DMS153 (cell line): ENCODE measurements at places on chromosomes 2 and 18.

GRCh38 chr2:71235930-71236587, 9.2 kb upstream of the PAIP2B start:
- no peak for DNase-seq

GRCh38 chr2:221486106-221486505, 86.0 kb downstream of the EPHA4 start:
- DNase-seq, result no peak

DNA sequence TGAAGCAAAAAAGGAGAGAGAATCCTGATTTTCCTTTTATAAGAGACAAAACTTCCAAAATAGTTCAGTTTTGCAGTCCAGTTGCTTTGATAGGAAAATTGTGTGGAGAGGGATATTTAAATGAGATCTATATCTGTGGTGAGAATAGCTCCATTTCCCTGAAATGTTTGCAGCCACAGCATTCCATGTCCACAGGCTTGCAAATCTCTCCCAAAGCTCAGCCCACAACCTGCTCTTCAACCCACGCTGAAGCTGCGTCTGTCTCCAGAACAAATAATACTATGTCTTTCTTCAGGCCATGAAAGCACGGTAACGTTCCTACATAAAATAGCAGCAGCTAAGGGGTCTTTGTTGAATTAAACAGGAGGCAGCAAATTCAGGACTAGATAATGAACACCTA, 31.8 kb downstream of the TMEM17 start:
- no peak for DNase-seq

DNA sequence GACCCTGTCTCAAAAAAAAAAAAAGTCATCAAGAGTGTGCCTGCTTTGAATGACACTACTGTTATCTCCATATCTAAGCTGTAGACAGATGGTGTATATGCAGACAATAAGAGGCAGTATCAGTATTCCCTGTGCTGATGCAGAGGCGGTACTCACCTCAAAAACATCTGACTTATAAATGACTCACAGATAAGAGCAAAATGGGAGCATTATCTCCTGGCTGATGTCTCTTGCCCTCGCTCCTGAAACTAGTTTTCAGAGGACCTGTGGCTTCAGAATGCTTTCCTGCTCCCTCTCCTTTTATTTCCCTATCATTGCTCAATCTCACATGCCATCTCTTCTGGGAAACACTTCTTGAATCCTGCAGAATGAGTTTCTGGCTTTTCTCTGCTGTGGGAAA, 289.6 kb downstream of the PTPRM start:
- DNase-seq, result no peak

DNA sequence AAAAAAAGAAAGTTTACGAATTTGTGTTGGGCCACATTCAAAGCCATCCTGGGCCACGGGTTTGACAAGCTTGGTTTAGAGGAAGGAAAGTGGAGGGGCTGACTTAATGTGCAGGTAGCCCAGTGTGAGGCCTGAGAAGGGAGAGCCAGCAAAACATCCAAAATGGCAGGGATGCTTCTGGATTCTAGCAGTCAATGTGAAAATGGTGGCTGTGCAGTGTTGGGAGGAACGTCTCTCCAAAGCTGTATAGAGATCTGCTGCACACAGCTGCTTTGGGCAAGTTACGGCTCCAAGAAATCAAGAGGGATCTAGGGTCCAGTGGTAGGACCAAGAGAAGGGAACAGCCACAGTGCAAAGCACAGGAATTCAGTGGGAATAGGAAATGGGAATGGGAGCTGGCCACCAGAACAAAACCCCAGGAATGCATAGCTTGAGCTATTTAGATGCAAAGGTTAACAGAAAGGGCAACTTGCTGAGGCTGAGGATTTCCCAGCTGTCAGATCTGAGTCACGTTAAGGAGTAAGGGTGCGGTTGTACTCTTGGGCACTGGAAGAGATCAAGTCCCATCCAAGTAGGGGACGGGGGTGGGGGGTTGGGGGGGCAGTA, 70.6 kb downstream of the B3GNT2 start:
- no peak for DNase-seq
